NCI-H345 (cell line): ENCODE measurements at places on chromosomes 2 and 18.
A peak's percentile ranks its signal among the peaks of the same experiment; 100 is the strongest.

DNA sequence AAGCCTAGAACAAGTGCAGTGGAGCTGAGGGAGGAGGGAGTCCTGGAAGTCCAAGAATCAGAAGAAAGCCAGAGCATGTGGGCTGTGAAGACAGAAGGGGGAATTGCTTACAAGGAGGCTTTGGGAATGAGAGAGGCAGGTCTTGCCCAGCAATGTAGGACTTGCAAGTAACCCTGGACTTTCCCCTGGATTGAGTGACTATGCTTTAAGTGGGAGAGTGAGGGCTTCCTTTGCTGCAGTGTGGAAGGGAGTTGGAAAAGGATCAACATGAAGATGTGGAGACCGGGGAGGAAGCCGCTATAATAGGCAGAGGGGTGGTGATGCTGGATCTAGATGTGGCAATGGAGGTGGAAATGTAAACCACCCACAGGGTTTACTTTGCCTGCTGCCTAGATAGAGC lies 13.8 kb upstream of the SCYGR1 start:
- DNase-seq = no peak

- no peak for DNase-seq
Measured at GRCh38 chr2:9144617-9145016, 62.0 kb upstream of the ASAP2 start.

DNA sequence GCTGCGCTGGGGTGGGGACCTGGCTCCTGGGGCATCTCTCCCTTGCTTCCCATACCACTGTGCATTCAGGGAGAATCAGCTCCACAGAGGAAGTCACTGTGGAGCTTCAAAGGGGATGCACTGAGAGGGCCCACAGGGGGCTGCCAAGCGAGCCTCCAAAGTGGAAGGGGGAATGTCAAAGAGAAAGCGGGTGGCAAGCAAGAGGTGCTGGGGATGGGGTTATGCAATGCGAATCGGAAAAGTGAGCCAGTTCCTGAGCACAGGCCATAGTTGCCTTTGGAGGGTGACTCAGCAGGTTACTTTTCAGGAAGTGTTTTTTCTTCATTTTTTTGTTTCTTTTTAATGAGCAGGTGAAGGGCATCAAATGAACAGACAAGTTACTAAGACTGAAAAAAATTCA lies 17.6 kb downstream of the PMAIP1 start:
- DNase-seq = no peak

DNA sequence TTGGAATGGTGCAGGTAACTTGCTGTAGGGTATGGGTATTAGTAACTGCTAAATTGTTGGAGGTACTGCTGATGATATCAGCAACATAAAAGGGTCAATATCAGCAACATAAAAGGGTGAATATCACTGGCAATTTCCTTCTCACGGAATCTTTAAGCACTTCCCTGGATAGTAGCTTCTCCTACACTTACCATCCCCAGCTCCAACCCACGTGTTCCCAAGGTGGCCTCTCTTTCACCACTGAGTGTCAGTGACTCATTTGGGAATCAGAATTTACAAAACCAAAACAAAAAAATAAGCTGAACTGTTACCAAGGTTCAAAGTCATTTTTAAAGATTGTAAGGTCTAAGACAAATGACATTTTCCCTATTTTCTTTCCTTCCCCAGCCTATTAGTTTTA lies 70.8 kb downstream of the LRP2 start:
- DNase-seq = no peak

GRCh38 chr2:229270551-229271410 lies at the start of gene PID1:
TSS of gene PID1 (minus strand) at chr2:229271287. CDS start at chr2:229271043, 244 bp downstream.
- peak; percentile 66 for DNase-seq

DNA sequence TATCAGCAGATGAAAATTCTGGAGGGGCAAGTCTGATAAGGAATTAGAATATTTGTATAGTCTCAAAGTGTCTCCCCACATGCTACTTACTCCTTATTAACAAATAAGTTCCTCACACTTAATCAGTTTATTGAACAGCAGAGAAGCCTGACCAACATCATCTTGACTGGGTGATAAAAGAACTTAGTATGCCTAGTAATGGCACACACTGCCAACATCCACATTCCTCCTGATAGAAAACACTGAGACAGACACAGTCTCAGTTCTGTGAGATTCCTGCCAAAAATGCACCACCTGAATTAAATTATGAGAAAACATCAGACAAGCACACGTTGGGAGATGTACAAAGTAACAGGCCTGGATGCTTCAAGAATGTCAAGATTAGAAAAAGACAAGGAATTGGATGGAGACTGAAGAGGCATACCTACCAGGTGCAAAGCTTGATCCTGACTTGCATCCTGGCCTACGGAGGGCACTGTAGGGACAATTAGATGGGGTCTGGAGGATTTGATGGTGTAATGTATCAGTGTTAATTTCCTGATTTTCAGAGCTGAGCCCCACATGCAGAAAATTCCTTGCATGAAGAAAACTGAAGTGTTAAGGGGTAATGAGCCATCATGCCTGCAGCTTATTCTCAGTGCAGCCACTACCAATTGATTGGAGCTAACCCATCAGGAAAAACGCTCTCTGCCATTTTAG lies 200.4 kb upstream of the SH3BP4 start:
- DNase-seq = no peak
